Dermis blood vessel endothelial cell (primary cell): ENCODE measurements at places on chromosomes 16 and 17. TPM values are rescaled to one million over a fixed set of nuclear protein-coding genes. Genes with fewer than 3 reads are reported as not detected.

DNA sequence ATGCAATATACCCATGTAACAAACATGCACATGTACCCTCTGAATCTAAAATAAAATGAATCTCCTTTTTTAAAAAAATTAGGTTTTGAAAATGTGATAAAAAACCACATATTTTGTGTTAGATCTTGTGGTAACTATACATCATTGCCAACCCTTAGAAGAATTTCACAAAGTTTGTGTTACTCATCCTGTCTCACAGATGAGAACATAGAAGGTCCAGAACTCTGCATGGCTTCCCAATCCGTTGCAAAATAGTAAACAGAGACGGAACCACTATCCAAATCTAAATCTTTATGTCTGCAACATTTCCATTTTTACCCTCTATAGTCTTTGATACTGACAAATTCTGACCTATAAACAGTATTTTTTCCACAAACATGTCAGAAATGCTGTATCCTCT lies 759.9 kb downstream of the KCNJ2 start:
- DNase-seq = no peak

Gene NMRAL1
- total RNA-seq = 57.1 and 65.2 TPM in 2 replicates

Gene NOG
- 0.23 and 1.2 TPM in 2 replicates for total RNA-seq

Gene P2RX1
- total RNA-seq = not detected in 2 replicates

- no peak for DNase-seq
Observed at GRCh38 chr17:9929871-9930270, 24.8 kb upstream of the RCVRN start.

DNA sequence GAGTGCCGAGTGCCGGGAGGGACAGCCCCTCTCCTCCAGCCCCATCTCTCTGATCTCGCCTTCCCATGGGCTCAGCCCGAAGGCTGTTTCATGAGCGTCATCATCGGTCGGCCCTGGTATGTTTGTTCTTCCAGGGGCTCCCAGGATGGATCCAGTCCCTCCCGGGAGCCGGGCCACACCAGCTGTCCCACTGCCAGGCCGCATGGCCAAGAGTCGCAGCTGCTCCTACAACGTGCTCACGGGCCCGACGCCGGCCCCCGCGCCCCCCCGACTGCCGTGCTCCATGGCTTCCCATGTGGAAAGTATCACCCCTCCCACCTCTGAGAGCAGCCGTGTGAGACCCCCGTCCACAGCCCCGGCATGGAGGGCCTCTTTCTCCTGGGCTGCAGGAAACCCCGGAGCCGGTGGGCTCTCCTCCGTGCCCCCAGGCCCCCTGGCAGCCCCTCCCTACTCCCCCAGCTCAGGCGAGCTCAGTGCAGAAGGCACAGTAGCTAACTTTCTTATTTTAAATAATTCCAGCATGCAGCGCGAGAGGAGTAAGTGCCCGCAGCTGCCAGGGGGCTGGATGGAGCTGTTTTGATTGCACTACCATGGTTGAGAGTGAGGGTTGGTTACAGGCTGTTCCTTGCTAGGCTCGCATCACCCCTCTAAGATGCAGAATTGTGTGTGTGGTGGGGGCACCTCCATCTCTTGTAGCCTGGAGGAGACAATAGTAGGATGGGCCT lies 26.6 kb upstream of the GSE1 start:
- no peak for DNase-seq
